Renal pelvis (tissue), 12 donors: ENCODE measurements at places on chromosomes 2 and 18.

- no peak for DNase-seq
These were observed at the start of gene ERFE for GRCh38 chr2:238158509-238159070. ERFE (plus strand) TSS chr2:238158970; CDS start chr2:238159008, 38 bp downstream.

DNA sequence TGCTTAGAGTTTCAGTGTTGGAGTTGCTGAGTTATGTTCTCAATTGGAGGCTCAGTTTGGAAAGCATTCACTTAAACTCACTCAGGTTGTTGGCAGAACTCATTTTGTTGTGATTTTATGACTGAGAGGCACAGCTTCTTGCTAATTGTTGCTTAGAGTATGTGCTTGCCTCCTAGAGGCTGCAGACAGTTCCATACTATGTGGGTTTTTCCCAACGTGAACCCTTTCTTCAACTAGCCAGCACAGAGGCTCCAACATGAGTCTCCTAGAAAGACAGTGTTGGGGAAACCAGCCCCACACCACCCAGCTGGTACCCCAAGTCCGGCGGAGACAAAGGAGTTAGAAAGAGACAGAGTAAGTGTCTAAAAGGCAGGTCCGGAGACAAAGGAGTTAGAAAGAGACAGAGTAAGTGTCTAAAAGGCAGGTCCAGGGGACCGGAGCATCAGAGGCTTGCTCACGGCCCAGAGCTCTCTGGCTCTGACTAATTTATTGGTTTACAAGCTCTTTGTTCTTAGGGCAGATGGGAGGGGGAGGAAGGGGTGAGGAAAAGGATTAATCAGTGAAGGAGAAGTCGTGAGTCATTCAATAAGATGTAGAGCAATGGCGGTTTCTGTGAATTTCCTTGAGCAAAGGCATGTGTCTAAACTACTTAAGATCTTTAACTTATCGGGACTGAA lies 999.7 kb upstream of the LRRTM1 start:
- no peak for DNase-seq

DNA sequence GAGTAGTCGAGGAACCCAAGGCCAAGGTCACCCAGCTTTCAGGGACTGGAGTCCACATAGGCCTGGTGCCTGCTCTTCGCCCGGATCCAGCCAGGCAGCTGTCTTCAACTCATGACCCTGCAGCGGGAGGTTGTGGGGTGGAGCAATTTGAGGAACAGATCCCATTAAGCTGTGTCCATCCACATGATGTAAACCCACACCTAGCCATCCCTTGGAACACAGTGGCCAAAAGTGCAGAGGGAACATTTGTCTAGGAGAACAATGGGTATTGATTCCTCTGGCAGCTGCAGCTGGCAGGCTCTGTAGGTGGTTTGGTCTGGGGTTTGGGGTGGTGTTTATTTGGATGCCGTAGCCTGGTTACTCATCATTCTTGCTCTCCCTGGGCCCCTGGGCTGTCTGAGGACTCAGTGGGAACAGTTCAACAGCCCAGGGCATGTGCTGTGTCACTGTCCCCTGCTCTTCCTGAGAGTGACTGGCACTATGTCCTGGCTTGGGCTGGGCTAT lies 99.4 kb downstream of the TFCP2L1 start:
- no peak for DNase-seq

DNA sequence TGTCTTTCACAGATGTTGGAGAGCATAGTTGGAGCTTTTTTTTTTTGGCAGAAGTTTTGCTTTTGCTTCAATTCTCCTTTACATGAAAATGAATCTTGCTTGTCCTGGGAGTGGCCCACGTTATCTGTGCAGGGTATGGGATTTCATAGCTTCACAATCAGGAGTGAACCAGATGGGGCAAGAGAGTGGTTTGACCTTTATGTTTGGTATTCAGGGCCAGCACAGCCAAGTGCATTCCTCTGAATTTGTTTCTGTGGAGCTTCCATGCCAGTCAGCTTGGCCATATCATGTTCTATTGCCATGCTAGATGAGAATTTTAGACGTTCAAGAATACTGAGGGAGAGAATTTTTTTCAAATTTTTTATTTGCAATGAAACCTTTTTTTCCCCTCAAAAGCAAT lies 116.6 kb downstream of the PRPF40A start:
- no peak for DNase-seq

GRCh38 chr2:179265082-179265510 lies 464 bp upstream of the SESTD1 start:
- no peak for DNase-seq

DNA sequence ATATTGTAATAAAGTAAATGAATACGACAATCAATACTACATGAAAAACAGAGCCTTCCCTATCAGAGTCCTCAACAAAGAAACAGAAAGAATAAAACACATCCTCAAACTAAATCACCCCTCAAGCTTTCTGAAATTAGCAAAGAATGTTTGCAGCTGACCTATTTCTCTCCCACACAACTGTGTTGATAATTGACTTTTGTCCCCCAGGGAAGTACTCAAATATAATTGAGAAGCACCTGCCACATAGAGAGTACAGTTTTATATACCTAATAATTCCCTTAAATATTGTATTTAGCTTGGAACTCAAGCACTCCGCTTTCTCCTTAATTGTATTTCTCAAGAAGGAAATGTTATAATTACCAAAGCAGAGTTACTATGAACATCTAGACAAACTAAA lies 12.6 kb downstream of the CACNB4 start:
- no peak for DNase-seq

- DNase-seq: no peak
These were observed 24.2 kb upstream of the MCFD2 start for GRCh38 chr2:46939626-46940359.

- DNase-seq: no peak
These were observed 14.5 kb upstream of the SULT1C4 start for GRCh38 chr2:108363024-108363907.

DNA sequence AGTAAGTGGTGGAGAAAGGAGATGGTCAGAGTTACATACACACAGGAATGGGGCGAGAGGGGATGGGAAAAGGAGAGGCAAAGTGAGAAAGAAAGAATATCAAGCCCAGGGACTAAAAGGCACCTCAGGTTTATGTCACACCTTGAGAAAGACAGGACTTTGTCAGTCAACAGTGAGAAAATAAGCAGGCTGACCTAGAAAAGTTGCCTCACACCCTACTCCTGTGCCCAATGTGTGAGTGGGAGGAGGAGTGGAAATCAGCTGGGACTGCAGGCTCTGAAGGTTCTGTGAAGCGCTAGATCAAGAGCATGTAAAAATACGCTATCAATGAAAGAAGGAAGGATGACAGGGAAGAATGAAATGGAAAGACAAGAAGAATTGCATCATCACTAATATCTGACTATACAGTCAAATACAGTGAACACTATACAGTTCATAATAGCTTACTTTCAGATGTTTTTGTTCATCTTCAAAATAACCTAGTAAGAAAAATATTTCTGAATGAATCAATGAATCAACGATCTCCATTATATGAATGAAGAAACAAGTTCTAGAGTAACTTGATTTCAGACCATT lies 10.7 kb downstream of the VPS54 start:
- no peak for DNase-seq

DNA sequence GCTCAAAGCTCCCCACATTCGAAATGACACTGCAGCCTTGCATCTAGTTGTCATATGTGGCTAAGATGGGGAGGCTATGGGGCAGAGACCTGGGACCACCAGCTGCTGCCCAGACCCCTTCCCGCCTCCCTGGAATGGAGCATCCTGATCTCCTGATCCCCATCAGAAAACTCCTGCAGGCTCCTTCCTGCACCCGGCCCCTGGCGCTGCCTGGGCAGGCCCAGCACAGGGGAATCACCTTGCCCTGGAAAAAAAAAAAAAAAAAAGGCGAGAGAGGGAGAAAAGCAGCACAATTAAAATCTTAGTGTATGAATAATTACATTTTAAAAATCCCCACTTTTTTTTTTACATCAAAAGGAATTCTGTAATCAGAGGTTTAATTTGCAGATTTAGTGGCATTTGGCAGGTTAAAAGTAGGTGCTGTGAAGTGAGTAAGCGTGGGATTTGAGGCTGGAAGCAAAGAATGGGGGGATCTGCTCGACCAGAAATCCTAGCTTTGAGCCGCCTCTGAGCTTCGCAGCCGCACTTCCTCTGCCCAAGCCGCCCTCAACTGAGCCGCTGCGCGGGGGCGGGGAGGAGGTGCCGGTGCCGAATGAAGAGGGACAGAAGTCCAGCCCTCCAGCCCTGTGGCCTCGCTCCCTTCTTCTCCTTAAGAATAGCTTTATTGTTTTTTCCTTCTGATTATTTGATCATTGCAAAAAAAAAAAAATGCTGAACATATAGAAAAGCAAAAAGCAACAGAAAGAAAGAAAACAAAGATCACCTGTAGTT lies 30.0 kb downstream of the THNSL2 start:
- DNase-seq: peak; percentile 43

DNA sequence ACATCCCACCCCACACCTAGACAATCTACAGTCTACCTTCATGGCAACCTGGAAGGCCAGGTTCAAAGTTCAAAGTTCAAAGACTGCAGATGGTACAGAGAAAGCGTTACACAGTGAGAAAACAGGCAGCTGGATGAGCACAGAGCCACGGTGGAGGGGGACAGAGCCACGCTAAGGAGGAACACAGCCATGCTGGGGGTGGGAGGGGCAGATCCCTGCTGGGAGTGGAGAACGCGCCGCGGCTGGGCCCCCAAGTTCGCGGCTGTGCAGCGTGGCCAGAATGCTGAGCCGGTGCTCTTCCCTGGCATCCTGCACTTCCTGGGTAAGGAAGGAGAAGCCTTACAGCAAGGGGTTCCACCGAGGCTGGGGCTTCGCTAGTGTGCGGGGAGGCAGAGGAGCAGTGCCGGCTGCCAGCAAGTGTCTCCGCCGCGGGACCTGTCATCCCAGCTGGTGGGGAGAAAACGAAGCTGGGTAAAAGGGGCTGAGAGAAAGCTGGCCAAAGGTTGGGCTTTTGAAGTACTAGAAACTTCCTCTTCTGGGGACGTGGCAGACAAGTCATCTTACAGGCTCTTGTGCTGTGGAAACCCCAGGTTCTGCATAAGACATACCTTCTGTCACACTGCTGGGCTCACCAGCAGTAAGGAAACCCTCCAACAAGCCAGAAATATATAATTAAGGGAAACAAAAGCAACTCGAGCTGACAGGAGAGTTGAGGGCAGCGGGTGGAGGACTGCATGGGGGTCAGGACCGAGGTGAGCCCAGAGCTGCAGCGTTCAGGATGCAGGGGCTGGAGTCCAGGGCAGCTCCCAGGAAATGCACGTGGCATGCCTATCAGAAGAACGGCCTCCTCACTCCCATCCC lies 115.5 kb downstream of the HDAC4 start:
- no peak for DNase-seq

- no peak for DNase-seq
These were observed 37.6 kb downstream of the EIF5B start for GRCh38 chr2:99374747-99375146.

GRCh38 chr18:31977270-31977872 lies 34.4 kb upstream of the TRAPPC8 start:
- DNase-seq: peak; percentile 36

DNA sequence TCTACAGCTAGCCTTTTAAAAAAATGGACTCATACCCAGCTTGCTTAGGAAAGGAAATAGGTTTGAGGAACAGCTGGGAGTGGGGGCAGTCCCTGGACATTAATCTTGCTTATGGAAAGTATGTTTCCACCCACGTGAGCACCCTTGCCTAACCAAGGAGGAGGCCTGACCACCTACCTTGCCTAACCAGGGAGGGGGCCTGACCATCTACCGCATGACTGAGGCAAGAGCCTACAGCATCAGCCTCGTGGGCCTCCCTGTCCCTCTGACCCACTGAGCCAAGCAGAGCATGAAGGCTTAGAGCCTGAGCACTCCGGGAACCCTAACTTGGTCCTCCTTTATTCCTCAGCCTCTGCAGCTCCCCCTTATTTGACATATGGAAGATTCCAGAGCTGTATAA lies 20.2 kb downstream of the PRKAG3 start:
- no peak for DNase-seq

- no peak for DNase-seq
These were observed 29.2 kb upstream of the MSH2 start for GRCh38 chr2:47373747-47374146.

DNA sequence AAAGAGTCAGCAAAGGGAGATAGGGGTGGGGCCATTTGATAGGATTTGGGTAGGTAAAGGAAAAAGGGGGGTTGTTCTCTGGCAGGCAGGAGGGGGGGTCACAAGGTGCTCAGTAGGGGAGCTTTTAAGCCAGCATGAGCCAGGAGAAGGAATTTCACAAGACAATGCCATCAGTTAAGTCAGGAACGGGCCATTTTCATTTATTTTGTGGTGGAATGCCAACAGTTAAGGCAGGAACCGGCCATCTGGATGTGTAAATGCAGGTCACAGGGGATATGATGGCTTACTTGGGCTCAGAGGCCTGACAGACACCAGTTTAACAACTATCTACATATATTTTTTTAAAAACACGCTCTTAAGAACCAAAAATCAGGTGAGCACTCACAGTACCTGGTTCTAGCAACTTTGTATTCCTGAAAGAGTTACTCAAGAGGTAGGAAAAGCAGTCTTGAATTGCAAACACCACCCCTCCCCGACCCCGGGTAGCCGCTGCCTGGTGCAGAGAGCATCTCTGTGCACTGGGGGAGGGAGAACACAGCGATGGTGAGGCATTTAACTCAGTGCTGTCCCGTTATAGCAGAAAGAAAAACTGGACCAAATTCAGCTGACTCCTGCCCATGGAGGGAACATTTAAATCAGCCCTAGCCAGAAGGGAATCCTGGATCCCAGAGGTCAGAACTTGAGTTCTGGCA lies 414.5 kb upstream of the KLHL29 start:
- DNase-seq: no peak

DNA sequence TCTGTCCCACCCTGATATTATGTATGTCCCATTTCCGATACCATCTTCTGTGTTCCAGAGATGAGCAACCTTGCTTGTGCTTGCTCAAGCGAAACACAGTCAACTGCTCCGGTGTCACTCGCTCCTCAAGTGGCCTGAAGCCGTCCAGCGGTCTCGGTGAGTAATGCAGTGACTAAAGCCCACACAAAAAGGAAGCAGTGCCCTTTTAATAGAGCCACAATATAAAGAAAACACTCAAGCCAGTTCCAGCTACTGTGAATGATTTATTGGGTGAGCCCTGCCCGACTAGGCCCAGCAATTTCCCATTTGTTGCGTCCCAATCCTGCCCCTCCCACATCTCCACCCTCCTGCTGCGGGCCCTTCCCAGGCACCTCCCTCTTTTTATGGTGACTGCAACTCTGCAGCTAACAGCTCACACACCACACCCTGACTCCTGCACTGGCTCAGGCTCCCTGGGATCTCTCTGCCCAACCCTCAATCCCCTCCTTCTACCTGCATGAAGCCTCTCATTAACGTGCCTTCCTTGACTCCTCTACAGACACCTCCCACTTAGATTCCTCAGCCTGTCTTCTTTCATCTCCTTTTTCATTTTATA lies 44.2 kb upstream of the DSC1 start:
- peak; percentile 81 for DNase-seq

DNA sequence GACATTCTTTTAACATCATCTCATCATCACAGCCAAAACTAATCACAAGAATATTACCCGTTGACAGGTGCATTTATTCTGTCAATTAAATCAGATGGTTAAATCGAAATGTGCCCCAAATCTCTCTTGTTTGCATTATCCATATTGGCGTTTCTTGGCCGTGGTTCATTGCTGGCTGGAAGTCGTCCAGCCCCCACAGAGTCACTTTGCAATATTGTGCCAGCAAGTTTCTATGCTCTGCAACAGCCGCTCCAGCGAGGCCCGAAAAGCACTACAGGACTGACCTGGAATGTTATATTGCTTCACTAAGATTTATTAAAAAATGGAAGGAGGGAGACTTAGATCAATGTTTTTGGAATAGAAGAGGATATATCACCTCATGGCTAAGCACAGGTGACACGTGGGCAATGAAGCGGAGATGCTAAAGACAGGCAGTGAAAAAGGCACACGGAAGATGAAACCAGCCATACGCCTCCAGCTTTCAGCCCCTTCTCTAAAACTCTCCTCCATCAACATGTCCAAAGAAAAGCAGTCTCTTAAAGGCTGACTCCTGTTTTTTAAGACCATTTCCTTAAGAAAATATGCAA lies 176.8 kb upstream of the VRK2 start:
- no peak for DNase-seq
